ENCODE measurements at places on chromosomes 3 and 15.

GRCh38 chr3:155102329-155102728 lies 22.2 kb downstream of the MME start:
- no peak for DNase-seq

- DNase-seq = no peak
Measured at GRCh38 chr3:22835041-22835440, 368.1 kb upstream of the UBE2E2 start.

DNA sequence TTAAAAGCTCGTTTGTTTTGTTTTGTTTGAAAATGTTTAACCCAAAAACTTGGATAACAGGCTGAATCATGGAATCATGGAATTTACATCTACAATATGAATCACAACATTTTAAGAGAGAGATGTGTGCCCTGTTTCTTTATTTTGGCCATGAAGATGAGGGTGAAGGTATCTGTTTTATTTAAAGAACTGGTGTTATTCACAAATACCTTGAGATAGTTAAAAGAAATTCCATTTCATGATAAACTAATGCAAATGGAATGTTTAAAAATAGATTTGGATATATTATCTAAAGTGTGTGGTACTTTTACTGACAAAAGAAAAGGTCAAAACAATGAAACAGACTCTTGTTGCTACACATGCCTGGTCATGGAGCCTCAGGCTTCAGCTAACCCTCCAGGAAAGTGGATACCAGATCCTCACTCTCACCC lies 486.0 kb upstream of the CFAP20DC start:
- DNase-seq = no peak

DNA sequence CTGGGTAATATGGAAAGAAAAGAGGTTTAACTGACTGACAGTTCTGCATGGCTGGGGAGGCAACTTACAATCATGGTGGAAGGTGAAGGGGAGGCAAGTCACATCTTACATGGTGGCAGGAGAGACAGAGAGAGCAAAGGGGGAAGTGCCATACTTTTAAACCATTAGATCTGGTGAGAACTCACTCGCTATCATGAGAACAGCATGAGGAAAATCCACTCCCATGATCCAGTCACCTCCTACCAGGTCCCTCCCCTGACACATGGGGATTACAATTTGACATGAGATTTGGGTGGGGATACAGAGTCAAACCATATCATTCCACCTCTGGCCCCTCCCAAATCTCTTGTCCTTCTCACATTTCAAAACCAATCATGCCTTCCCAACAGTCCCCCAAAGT lies 16.0 kb upstream of the ACOX2 start:
- no peak for DNase-seq

- no peak for DNase-seq
Measured at GRCh38 chr3:94167796-94168195, 104.9 kb downstream of the NSUN3 start.

All from activated CD8-positive, alpha-beta memory T cell treated with anti-CD3 and anti-CD28 coated beads, Interleukin-2, amount 50 U/mL, for 4 hours (primary cell).